NCI-H2081 (cell line): ENCODE measurements at places on chromosomes 7 and 10.

DNA sequence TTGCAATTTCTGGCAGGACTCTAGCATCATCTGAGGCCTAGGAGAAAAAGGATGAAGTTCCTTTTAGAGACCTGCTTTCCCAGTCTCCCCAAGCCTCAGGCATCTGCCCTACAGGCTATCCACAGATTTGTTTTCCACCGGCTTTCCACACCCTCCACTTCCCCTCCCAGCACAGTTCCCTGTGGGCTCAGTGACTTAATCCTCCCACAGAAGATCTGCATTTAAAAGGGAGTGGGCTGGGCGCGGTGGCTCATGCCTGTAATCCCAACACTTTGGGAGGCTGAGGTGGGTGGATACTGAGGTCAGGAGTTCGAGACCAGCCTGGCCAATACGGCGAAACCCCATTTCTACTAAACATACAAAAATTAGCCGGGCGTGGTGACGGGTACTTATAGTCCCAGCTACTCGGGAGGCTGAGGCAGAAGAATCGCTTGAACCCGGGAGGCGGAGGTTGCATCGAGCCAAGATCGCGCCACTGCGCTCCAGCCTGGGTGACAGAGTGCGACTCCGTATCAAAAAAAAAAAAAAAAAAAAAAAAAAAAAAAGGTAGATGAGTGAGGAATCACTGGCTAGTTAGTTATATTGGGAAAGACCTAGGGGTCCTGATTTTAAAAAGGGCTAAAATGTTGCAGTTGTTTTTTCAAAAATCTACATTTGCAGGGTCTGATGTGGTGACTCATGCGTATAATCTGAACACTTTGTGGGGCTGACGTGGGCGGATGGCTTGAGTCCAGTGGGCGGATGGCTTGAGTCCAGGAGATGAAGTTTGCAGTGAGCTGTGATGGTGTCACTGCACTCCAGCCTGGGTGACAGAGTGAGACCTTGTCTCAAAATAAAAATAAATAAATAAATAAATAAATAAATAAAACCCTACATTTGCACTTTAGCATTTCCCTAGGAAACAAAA, 119.5 kb downstream of the BAMBI start:
- no peak for DNase-seq

DNA sequence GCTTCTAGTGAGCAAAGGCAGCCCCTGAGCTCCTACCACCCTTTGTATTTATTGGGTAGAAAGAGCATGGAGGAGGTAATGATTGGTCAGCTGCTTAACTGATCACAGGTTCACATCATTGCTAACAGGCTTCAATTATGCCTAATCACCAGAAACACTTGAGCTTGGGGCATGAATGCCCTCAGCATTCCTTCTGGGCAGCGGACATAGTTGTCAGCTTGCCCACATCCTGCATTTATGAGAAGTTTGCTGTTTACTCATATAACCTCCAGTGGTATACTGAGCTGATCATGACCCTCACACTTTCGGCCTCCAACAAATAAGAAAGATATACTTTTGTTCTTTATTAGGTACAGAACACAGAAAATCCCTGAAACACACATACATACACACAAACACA, 140.3 kb upstream of the ODAD2 start:
- DNase-seq = no peak

DNA sequence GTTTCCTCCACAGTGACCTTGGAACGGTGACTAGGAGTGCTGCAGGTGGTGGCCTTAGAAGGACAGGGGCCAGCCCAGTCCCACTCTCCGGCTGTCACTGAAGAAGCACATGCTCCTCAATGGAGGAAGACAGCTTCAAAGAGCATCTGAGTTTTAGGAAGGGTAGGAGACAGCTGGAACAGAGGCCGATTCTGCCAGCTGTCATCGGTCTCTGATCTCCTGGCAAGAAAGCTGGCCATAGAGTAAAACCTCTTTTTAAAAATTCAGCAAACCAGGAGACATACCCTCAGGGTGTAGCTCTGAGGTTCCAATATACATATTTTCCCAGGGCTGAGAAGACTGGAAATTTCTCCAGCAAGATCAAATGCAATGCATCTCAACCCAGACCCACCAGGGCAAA, 55.9 kb downstream of the KCNMA1 start:
- no peak for DNase-seq

DNA sequence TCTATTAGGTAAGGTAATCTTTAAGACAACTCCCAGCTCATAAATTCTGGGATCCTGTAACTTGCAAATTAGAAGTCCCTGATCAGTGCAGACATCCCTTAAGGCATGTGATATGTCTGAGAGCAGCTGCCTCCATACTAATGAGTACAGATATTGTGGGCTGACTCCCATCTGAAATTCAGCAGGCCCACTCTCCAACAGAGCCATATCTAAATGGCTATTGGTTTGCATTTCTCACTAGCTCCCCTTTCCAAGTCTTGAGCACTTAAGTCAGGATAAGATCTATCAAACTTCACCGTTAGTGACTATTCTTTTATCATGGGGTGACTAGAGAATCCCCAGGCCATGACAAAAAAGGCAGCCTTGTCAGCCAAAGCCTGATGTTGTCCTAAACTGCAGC, 785.4 kb downstream of the IPMK start:
- no peak for DNase-seq

GRCh38 chr7:47042669-47043068, 539.2 kb downstream of the TNS3 start:
- no peak for DNase-seq

DNA sequence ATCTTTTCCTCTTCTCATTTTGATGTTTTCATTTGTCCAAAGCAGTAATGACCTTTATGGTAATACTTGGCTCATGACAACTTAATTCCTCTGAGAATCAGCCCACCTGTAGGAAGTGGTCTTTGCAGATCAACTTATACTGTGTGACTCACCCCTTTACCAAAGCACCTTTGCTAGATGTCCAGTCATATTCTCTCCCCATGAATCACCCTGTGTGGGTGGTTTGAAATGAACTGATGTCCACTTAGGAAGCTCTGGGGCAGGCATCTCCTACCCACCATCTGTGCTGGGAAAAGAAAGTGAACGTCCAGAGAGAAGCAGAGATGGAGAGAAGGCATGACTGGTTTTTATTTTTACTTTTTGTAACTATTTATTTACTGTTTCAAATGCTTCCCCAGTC, 410.3 kb downstream of the KIF20B start:
- DNase-seq = no peak

- DNase-seq = no peak
Measured at GRCh38 chr10:70296406-70296899, 12.6 kb upstream of the NPFFR1 start.

DNA sequence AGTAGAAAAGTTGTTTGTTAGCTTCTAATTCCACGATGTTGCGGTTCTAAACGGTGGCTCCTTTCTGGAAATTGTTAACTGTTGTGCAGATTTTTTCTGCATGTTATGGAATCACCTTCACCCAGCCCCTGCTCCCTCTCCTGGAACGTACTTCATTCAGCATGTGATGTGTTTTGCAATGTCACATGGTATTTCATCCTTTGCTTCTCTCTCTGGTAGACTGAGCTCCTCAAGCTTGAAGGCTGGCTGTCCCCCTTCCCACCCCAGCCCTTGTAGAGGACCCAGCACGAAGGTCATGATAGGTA, 4.4 kb downstream of the PPP2R2D start:
- no peak for DNase-seq

- no peak for DNase-seq
Measured at GRCh38 chr7:3712841-3713240, 411.8 kb downstream of the SDK1 start.
